Stimulated activated CD4-positive, alpha-beta T cell treated with anti-CD3 and anti-CD28 coated beads, Interleukin-2, amount 100 ng/mL, for 24 hours (primary cell): ENCODE measurements at places on chromosomes 3 and 15.

- no peak for DNase-seq
These were observed 357.1 kb upstream of the PROK2 start for GRCh38 chr3:72142028-72142427.

- no peak for DNase-seq
These were observed 231.8 kb downstream of the UACA start for GRCh38 chr15:70531576-70531975.

GRCh38 chr15:64694816-64695215 is 80.6 kb downstream of the RBPMS2 start:
- DNase-seq: no peak

- no peak for DNase-seq
These were observed 44.6 kb downstream of the PLCL2 start for GRCh38 chr3:16929311-16929710.

DNA sequence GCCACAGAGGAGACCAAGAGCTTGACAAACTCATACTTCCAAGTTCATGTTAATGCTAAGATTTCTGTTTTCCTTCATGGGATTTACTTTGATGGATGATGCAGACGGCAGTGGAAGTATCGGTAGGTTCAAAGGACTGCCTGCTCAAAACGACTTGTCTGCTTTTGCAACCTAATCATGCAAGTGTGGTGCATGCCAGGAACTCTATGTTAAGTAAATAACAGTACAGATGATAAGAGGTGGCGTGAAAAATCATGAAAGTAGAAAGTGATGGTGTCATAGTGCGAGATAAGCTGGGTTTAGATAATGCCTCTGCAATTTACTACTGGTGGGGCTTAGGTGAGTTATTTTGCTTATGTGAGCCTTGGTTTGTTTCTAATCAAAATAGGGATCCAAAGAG is 14.7 kb upstream of the LMCD1 start:
- no peak for DNase-seq

DNA sequence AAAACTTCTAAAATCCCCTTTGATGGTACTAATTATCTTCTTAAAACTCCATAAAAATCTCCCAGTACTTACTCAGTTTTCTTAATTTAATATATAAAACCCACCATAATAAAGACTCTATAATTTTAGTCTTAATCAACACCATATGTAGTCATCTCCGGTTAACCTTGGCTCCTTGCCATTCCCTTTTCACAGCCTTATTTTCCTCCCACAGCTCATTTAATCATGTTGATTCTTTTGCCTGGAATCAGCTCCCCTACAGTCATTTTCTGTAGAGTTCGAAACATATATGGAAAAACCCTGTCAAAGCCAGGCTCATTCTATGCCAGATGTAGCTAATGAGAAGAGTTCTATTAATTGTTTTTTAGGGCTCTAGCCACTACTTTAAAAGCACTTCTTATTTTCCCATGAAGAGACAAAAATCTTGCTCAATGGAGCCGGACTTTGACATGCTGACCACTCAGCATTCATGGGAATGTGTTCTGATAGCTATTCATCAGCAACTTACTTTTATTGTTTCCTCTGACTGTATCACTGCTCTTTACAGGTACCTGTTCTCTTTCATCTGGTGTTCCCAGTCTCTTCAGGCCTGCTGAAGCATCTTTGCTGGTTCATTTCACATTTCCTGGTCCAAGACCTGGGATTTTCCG is 573.4 kb downstream of the NAALADL2 start:
- no peak for DNase-seq

GRCh38 chr15:70761046-70761445 is 2.3 kb downstream of the UACA start:
- DNase-seq: no peak

DNA sequence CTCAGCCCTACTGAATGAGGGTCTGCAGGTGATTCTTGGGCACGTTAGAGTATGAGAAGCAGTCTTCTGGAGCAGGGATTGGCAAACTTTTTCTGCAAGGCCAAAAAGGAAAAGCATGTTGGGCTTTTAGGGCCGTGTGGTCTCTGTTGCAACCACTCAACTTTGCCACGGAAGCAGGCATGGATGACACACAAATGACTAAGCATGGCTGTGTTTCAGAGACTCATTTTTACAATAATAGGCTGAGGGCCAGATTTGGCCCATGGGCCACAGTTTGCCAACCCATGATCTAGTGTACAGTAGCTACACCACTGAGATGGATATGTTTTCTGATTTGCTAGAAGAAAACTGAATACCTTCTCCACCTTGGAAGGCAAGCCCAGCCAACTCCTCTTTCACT is 66.1 kb upstream of the PRICKLE2 start:
- DNase-seq: no peak

GRCh38 chr15:90190606-90191343 is 10.4 kb upstream of the SEMA4B start:
- DNase-seq: no peak

DNA sequence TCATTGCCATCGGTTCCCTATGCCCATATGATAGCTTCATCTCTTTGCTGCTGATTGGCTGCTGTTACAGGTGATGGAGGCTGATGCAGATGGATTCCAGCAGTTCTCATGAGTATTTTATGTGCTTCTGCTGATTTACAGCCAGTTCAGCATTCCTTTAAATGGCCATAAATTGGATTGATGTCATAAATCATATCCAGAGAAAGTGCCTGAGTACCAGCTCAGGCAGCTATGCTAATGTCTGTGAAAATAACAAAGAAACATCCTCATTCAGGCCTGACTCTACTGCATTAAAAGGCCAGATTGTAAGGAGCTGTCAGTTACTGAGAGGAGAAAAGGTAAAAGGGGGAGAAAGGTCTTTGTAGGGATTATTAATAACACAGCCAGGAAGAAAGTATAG is 756.8 kb downstream of the IGSF11 start:
- DNase-seq: no peak

DNA sequence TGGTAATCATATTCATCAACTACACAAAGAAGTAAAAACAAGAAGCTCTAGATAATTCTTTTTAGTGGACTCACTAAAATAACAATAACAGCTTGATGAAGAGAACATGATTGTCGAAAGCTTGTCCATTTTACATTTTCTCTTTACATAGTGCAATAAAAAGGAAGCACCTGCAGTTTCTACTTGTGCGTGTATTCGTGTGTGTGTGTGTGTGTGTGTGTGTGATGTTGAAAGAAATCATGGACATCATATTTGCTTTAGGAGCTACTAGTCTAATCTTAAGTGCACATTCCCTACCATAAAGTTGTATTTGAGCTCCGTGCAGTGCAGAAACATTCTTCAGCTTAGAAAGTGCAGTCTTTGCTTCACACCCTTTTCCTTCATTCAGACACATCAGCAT is 288.8 kb downstream of the ZBTB20 start:
- no peak for DNase-seq

DNA sequence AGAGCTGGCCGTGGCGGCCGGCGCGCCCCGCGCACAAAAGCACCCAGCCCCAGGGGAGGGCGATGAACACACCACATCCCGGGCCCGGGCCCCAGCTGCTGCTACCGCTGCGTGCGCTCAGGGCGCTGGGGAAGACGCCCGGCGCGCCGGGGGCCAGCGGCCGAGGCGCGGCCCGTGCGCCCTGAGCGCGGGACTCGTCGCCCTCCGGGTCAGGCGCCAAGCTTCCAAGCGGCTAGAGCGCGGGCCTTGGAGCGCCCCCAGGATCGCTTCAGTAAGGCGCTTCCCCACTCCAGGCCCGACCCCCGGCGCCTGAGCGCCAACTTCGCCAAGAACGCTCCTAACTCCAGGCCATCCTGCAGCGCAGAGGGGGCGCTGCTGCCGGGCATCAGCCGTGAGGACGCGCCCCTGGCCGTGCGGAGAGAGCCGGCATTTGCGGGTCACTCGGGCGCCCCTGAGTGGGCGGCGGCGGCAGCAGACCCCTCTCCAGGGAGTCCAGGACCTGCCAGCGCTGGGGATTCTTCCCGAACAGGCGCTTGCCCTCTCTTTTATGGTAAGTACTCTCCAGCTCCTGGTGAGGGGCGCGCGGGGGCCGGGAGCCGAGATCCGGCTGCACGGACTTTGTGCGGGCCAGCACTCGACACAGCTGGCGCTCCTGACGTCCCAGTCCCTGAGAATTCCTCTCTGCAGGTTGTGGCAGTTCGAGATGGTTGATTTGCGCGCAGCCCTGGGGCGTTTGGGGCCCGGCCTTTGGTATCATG is 475 bp downstream of the SPSB4 start:
- DNase-seq: peak; percentile 19

- no peak for DNase-seq
These were observed 30.4 kb downstream of the LSM3 start for GRCh38 chr3:14208977-14209394.

GRCh38 chr3:111861391-111861790 is 2.3 kb downstream of the PHLDB2 start:
- no peak for DNase-seq

GRCh38 chr3:158659454-158660237 is 12.8 kb downstream of the LXN start:
- peak; percentile 43 for DNase-seq

DNA sequence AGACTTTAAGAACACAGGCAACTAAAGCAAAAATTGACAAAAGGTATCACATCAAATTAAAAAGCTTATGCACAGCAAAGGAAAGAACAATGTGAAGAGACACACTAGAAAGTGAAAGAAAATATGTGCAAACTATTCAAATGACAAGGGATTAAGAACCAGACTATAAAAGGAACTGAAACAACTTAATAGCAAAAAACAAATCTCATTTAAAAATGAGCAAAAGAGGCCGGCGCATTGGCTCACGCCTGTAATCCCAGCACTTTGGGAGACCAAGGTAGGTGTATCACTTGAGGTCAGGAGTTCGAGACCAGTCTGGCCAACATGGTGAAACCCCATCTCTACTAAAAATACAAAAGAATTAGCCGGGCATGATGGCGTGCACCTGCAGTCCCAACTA is 14.4 kb downstream of the NGLY1 start:
- no peak for DNase-seq

DNA sequence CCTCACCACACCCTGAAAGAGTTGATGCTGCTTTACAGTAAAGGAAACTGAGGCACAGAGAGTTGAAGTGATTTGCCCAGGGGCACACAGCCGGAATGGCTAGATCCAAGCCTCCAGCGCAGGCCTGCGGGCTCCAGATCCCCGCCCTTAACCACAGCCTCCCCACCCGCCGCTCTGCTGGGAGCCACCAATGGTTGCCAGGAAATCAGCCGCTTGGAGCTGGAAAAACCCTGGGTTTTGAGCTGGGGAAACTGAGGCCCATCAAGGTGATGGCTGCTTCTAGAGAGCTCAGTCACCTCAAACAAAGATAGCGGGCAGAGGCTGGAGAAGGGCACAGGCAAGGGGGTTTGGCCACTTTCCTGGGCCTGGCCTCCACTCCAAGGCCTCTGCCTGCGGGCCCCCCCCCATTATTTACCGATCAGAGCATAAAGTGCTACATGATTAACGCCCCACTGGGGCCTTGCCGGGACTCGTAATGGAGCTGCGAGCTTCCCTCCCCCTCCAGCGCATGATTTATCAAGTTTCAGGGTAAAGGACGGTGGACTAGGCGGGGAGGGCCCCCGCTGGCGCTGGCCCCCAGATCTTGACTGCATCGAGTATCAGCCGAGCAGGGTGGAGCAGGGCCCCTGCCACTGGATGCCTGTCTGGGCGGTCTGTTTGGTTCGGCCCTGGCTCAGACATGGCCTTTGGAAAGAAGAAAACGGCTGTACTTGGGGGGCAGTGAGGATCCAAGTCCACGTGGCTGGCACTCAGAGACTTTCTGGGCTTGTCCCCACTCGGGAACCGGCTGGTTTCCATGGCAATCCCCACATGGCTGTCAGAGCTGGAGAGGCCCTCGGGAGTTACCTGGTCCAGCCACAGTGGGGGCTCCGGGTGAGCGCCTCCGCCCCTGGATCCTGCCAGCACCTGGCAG is 9.1 kb downstream of the PLXND1 start:
- DNase-seq: no peak

DNA sequence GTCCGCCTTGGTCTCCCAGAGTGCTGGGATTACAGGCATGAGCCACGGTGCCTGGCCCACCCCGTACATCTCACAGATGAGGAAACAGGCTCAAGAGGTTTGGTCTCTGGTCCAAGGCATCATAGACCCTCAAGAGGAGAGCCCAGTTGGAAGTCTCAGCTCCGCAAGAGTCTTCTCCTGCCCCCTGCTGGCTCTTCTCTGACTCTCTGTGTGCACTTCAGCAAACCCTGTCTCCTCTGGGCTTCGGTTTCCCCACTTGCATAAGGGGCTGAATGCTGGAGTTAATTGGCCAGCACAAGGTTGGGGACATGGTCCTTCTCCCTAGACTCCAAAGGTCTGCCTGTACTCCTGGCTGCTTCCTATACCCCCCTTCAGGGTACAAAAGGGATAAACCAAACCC is 3.9 kb downstream of the MST1R start:
- DNase-seq: no peak
